AG20443 (cell line): ENCODE measurements at places on chromosomes 1 and 21.

DNA sequence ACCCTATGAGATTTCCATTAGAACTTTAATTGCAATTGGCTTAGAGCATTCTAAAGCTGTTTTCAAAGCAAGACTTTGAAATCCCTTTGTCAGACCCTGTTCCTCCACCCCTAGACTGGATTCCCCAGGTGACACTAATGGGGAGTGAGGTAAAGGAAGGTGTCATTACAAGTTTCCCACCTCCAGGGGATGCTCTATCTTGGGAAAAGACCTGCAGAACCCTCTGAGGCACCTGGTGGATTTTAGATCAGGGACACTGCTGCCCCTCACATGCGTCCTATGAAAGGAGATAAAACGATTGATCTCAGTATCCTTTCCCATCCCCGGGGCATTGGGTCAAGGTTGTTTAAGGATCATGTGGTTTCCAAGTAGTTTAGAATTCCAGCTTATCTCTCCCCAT, 80.3 kb upstream of the RGS4 start:
- DNase-seq, result no peak

DNA sequence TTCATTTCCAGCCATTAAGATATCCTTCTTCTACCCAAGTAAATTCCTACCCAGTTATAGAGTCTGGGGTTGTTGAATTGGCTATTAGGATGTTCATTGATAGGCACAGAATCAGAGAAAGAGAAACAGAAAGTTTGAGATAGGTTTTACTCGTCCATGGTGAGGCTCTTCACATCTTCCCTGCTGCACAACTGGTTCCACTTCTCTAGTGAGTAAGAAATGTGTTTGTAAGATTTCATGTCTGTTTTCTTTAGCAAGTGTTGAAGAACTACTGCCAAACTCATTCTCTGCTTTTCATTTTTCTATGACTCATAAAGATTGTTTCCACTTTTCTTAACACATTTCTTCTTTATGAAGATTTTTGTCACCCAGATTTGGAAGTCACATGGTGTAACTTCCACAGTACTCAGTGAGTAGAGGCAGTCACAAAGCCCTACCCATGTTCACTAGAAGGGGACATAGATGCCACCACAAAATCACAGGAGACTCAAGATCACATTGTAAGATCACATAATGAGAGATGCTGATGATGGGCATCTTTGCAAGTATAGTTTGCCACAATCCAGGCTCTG, 152.3 kb downstream of the SNX7 start:
- DNase-seq, result no peak

GRCh38 chr1:246437961-246438360, 69.1 kb downstream of the SMYD3 start:
- no peak for DNase-seq

DNA sequence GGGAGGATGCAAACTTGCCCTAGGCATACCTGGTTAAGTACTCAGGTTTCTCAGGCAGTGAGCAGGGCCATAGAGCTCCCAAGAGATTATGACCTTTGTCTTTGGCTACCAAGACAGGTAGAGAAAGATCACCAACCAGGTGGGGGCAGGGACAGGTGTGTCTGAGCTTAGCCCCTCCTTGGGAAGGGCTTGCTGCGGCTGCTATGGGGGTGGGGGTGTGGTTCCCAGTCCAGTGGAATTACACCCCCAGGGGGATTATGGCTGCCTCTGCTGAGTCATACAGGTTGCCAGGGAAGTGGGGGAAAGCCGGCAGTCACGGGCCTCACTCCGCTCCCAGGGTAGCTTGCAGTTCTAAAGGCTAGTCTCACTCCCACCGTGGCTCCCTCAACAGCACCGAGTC, 65.2 kb upstream of the FAM163A start:
- DNase-seq, result no peak

- DNase-seq, result peak; percentile 80
Observed at GRCh38 chr1:11784993-11785769, 20.6 kb downstream of the MTHFR start.

- DNase-seq, result no peak
Observed at GRCh38 chr1:110616587-110616986, 10.4 kb upstream of the KCNA2 start.

GRCh38 chr1:222634180-222635013, 16.5 kb downstream of the MIA3 start:
- peak; percentile 68 for DNase-seq
